ENCODE measurements at places on chromosomes 5 and 9.

DNA sequence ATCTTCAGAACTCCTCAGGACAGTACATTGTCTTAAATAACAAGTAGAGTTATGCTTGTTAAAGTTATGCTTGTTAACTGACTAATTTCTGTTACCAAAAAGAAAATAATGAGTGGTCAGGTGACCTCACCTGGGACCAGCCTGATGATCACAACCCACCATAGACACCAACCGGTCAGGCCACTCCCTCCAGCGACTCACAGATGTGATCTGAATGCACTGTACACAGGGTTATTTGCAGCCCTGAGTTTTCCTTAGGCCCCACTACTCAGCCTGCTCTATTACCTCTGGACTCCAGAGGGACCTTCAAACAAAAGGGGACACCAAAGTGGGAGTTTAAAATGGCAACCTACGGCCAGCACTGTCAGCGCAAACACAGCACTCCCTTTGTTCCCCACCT lies 55.3 kb downstream of the ARSB start:
- DNase-seq = no peak

DNA sequence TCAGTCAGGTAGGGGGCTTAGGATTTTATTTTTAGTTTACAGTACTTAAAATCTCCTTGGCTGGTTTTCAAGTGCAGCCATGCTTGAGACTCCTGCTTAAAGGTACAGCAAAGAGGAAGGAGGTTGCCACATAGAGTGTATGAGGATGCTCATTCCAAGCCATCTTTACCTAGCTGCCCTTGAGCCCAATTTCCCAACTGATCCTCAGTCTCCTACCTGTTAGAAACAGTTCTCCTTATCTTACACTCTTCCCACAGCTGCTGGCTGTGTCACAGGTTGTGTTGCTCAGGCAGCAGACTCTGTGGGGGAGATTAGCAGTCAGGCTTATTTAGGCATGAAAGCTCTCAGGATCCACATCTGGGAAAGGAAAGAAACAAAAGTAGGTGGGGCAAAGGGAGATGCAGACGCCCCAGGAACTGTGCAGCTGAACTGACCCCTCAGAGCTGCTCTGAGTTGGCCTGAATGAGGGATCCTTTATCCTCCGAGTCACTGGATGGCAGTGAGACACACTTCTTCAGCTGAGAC lies 95.1 kb downstream of the NMUR2 start:
- no peak for DNase-seq

DNA sequence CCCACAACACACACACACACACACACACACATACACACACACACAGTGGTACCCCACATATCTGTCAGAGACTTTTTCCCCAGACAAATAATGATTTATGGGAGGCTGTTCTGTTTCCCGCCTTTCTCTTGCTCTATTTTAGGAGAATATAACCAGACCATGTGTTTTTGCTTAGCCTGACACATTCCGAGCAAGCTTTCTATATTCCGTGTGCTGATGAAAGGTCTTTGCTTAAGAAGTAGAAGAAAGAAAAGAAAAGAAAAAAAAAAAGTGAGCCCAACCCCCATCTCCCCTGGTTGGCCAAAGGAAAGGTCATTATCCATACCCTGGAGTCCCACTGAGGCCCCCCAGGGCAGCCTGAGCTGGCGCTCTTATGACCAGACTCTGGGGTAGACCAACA lies 338.6 kb downstream of the SLIT3 start:
- DNase-seq = no peak

DNA sequence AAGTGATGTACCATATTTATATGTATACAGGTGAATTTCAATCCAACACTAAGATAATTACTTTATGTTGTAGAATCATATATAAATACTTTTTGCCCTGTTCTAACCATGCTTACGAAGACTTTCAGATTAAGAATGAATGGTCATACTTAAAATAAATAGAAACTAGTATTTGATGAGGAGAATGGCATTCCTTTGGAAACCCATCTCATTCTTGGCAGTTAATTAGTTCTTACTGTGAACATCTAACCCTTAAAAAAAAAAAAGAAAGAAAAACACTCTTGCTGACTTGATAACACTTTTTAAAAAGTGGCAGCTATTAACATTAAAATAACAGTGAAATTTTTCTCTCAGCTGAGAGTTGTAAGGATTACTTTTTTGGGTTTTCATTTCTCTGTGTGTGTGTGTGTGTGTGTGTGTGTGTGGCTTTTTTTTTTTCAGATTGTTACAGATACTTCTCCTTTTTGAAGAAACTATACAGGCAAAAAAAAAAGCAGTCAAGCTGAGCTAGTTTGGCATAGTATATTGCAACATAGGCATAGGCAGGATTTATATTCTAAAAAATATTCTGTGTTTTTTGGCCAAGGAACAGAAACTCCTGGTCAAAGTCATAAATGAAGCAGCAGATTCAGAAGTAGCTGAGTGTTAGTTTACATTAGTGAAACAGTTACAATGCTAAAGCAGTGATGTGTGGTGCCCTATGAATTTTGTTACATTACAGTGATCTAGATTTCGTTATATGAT lies 163.5 kb downstream of the CD180 start:
- DNase-seq = no peak

DNA sequence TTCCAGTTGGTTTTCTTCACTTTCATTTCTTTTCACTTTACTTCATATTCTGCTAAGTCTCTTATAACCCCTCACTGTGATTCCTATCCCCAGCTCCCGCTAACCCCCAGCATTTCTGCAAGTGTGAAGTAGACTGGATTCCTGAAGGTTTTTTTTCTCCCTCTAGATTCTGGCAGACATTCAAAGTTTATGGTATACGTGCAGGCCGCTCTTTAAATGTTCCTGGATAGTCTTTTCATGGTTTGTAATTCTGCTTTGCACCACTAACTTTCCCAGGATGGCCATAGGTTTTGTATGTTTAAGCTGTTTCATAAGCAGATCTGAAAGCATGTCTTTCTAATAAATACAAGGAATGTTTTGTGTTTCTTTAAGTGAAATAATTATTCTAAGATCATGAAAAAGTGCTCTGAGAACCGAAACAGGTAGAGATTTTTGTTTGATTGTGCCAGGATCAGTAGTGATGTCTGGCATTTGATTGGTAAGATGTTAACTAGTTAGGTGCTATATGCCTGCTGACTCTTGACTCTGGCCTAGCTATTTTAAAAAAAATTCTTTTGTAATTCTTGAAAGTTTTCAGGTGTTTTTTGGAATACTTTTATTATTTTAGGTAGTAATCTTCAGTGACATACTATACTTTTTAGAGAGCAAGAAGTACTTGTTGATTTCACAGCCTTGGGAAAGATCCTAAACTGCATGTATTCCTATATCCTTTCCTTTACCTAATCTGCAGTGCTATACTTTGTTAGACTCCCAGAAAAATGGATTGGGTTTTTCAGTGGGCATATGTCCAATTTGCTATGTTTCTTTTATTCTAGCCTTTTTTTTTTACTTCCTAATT lies 29.7 kb downstream of the CNOT6 start:
- DNase-seq = no peak

Data from esophagus squamous epithelium (tissue), 5 donors.